ENCODE measurements at places on chromosomes 12 and 14.

GRCh38 chr14:57052705-57053302 is 215.9 kb downstream of the EXOC5 start:
- DNase-seq, result no peak

GRCh38 chr12:56488041-56488955 is at the start of gene GLS2:
Gene GLS2, minus strand, starts transcription at chr12:56488161. Its CDS starts 43 bp downstream, at chr12:56488118.
- peak; percentile 79 for DNase-seq

DNA sequence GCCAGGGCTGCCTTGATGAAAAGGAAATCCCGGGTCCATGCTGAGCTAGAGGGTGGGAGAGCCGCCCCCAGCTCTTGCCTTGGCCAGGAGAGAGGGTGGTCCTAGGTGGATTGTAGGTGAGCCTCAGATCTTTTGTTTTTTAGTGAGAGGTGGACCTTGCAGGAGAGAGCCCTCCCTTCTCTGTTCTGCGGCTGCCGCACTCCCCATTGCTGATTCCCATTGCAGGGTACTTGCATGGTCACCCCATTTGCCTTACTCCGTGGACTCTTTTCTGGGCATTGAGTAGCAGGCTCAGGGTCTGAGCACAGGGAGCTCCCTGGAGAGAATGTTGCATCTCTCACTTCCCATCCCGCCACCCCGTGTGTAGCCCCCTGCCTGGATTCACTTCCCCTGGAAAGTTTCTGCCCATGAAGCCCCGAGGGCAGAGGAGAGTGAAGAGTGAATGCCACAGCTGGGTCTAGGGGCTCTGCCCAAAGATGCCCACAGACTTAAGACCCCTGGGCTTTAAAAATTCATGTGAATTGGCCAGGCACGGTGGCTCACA is 10.2 kb downstream of the VASH1 start:
- no peak for DNase-seq

DNA sequence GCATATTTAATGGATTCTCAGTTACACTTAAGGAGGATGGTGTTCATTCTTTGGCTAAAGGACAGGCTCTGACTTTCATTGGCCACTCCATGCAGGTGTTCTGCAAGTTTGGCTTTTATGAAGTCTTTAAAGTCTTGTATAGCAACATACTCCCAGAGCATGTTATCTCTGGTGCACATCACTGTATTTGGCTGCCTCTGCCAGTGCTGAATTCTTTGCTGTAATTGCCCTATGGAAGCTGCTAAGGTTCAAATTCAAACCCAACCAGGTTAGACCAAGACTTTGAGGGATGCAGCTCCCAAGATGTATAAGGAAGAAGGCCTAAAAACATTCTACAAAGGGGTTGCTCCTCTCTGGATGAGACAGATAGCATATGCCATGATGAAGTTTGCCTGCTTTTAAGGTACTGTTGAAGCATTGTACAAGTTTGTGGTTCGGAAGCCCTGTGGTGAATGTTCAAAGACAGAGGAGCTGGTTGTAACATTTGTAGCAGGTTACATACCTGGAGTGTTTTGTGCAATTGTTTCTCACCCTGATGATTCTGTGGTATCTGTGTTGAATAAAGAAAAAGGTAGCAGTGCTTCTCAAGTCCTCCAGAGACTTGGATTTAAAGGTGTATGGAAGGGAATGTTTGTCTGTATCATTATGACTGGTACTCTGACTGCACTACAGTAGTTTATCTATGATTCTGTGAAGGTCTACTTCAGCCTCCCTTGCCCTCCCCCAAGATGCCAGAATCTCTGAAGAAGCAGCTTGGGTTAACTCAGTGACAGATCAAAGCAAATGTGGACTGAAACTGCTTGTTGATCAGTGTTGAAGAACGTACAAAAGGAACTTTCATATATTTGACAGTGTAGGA is 19.4 kb downstream of the TMEM116 start:
- DNase-seq, result no peak
